ENCODE measurements at places on chromosomes 7 and 10.

- DNase-seq, result no peak
These were observed 35.8 kb upstream of the NPSR1 start for GRCh38 chr7:34622182-34622581.

DNA sequence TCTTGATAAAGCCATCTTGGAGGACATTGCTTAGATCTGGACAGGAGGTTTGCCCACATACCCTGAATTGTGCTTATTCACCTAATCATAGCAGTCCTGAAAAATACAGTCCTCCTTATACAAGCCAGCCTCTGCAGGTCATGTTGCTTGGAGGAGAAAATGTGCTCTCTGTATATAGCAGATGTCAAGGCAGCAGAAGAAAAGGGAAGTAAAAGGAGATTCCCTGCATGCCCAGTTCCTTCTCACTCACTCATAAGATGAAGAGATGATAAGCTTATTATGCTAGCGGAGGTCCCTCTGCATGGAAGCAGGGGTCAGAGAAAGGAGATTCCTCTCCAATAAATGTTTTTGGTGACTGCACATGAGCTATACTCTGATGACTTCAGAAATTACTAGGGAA, 458.8 kb upstream of the ZMIZ1 start:
- DNase-seq, result no peak

DNA sequence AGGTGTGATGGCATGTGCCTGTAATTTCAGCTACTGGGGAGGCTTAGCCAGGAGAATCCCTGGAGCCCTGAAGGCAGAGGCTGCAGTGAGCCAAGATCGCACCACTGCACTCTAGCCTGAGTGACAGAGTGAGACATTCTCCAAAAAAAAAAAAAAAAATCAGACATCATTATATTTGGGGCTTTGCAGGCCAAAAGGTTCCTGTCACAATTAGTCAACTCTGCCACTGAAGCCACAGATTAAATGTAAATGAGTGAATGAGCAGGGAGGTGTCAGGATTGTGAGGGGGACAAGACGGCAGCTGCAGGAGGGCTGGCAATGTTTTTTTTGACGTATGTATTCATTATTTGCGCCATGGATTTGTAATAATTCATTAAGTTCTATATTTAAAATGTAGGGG, 3.3 kb downstream of the ZNF33B start:
- no peak for DNase-seq

GRCh38 chr10:69402386-69402785, 14.3 kb downstream of the TACR2 start:
- no peak for DNase-seq

GRCh38 chr7:28813243-28813962, 144.7 kb downstream of the TRIL start:
- DNase-seq, result no peak

DNA sequence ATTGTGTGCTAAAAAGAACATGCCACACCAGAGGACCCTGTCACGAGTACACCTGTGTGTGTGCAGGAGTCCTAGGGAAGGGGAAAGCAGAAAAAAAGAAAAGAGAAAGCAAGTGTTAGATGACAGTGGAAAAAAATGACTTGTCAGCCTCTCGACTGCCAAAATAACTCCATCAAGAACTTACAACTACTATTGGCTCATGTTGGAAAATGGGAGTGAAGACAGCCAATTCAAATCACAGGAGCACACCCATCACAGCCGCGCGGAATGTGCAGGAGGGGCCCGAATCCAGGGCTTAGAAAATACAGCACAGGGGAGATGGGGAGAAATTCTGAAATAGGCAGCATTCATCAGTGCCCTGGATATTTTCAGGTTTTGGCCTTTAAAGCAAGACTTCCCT, 38.1 kb upstream of the FOXI2 start:
- DNase-seq, result no peak

GRCh38 chr7:29953726-29954347, 35.8 kb downstream of the SCRN1 start:
- DNase-seq, result no peak

GRCh38 chr10:100146875-100147650, 38.8 kb downstream of the ERLIN1 start:
- no peak for DNase-seq

DNA sequence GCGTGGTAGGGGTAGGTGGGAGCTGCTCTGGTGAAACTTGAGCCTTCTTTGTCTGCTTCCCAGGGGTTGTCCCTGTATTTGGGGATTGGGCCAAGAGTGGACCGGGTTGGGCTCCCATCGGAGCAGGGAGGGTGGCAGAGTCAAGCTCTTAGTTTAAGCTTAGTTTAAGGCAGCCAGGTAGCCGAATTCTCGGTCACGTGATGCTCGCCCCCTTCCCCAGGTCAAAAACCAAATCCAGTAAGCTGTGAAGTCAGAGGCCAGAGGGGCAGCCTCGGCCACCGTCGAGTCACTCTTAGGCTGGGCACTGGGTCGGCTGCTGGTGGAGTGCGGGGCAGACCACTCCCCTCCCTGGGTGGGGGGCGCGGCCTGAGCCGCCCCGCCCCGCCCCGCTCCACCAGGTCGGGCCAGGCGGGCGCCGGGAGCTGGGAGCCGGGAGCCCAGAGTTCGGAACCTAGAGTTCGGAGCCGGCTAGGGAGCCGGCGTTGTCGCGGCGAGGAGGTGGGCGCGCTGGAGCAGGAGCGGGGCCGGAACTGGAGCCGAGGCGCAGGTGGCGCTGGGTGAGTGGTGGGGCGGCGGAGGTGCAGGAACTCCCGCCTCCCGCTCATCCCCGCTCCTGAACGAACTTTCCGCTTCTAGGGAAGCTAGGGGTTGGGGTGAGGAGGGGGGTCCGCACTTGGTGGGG, 2.8 kb upstream of the LZTS2 start:
- no peak for DNase-seq

DNA sequence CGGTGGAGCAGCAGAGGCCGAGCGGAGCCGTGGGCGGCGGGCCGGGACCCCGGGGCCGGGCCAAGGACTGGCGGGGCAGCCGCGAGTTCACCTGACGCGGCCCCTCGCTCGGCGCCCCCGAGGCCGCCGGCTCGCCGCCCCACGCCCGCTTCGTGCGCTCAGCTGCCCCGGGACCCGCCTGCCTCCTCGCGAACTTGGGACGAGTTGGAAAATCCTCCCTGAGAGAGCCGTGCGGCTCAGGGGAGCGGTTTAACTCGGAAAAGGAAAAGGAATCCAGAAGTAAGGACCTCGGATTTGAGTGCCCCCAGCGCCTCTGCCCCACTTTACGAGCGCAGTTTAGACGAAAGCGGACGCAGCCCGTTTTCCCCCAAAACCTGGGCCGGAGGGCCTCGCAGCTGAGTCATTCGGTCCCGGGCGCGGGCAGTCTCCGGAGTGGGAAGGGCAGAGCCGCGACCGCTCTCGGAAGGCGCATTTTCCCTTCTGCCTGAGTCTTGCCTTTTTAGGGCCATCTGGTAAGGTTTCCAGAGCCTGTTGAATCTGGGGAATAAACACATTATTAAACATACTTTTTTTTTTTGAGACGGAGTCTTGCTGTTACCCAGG, 744 bp downstream of the CREM start:
- DNase-seq, result no peak

GRCh38 chr7:159130199-159130775, 14.4 kb downstream of the VIPR2 start:
- no peak for DNase-seq

DNA sequence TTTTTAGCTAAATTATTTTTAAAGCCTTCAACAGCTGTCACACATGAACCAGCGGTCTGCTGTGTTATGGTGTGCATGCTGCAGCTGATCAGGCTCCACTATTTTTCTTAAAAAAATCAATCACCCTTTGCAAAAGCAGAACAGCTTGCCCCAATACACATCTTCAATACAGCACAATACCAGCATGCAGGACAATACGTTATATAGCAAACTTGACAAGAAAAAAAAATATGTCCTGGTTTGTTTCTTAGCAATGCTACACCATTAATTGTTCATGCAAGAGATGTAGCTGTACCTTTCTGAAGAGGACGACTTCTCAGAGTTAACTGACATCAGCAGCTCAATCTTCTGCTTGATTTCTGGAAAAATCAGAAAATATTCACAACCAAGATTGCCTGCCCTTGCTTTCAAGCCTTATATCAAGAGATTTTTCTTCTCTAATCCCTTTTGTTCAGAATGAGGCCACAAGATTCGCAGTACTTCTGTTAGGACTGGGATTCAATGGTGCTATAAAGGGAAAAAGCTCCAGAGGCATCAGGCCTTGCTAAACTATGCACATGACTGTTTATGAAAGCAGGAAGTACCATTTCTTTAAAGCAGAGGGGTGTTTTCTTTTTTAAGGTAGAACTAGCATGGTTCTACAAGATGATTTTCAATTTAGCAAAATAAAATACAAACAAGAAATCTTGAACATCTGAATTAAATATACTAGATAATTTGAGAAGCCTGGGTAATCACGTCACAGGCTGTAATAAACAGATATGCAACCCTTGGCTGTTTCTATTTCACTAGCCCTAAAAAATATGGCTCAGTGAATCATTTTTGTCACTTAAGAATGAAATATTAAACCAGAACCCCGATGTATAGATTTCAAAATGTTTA, 120.0 kb downstream of the SRPK2 start:
- no peak for DNase-seq

DNA sequence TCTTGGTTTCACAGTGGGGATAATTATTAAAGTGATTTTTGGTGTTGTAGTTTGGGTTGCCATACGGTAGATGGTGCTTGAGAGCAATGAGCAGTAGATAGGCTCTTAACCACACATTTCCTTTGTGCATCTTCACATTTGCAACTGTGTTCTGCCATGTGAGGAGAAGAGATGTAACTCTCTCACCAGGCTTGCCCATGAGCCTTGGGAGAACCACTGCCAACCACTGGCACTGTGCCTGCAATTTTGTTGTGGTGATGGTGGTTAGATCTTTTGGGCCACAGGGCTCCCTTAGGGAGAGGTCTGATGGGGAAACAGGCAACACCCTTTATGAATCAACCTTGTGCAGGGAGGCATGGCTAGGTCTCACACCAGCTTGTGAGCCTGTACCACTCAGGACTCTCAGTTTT, 204.3 kb downstream of the CCDC7 start:
- DNase-seq, result no peak

DNA sequence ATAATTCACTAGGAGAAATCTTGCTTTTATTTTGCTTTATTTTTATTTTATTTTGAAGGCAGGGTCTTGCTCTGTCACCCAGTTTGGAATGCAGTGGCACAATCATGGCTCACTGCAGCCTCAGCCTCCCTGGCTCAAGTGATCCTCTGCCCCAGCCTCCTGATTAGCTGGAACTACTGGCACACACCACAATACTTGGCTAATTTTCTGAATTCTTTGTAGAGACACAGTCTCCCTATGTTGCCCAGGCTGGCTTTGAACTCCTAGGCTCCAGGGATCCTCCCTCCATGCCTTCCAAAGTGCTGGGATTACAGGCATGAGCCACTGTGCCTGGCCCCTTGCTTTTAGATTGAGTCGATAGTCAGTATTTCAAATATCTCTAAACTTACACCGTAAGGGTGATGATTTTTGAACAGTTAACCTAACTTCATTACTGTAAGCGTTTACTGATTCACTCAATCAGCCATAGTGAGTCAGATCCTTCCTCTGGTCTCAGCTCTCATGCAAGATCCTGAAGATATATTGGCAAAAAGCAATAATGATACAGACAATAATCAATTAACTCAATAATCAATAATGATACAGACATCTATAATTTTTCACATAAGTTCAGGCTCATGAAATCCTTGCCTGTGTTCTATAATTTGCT, 239.5 kb downstream of the KIAA1217 start:
- no peak for DNase-seq

DNA sequence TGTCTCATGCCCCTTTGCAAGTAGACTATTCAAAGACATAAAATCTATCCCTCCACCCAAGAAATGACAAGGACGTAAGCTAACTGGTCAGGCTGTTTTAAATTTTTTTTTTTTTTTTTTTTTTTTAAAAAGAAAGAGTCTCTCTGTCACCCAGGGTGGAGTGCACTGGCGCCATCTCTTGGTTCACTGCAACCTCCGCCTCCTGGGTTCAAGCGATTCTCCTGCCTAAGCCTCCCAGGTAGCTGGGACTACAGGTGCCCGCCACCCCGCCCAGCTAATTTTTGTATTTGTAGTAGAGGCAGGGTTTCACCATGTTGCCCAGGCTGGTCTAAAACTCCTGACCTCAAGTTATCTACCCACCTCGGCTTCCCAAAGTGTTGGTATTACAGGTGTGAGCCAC, 11.2 kb downstream of the TRA2A start:
- DNase-seq, result no peak

DNA sequence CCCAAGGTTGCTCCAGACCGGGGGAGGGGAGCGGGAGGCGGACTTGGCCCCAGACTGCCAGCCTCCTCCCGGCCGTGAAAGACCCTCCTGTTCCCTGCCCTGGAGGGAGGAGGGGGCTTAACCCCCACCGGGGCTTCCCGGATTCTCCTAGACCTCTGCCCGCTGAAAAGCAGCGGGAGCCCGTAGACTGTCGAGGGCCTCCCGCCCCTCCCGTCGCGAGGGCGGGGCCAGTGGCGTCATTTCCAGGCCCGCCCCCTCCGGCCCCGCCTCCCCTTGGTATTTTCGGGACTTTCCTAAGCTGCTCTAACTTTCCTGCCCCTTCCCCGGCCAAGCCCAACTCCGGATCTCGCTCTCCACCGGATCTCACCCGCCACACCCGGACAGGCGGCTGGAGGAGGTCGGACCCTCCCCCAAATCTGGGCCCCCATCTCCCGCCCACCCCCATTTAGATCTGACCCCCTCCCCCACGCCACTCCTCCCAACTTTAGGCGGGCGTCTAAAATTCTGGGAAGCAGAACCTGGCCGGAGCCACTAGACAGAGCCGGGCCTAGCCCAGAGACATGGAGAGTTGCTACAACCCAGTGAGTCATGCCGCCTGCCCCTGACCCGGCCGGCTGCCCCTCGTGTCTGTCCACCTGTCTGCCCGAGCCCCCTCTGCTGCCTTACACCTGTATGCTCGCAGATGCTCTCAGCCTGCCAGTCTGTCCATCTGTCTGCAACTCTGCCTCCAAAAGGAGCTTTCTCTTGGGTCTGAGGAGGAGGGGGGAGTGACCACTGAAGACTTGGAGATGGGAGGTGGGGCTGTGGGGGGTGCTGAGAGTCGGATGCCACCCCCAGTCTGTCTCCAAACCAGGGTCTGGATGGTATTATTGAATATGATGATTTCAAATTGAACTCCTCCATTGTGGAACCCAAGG, at the start of gene NFKB2:
Gene NFKB2 (plus strand): TSS at position 306 of the 917 bp plus-strand sequence. CDS start 255 bp downstream, at position 561.
- DNase-seq, result peak; percentile 87

DNA sequence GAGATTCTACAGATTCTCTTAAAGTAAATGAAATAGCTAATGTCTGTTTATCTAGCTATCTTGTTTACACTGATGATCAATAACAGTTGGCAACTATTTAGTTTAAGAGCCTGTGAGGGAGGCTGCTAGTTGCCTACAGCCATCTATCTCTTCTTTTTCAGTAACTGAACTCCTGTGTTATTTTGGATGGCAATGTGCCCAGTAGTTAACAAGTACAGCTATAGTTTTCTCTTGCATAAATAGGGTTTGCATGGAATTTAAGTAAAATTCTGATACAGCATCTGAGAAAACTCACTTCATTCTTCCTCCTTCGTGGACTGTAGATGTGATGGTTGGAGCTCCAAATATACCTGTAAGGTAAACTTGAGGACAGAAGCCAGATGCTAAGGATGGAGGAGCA, 219.5 kb upstream of the POT1 start:
- no peak for DNase-seq

GRCh38 chr10:45660876-45661411, 11.6 kb downstream of the ZFAND4 start:
- no peak for DNase-seq

Data from stimulated activated CD4-positive, alpha-beta T cell treated with anti-CD3 and anti-CD28 coated beads, Interleukin-1b, Interleukin-23, amount 100 ng/mL, for 1 hour (primary cell).